Naive B cell (primary cell): ENCODE measurements at places on chromosomes 1 and 21. TPM values are rescaled to one million over a fixed set of nuclear protein-coding genes. Genes with fewer than 3 reads are reported as not detected.

KANK4 gene
- not detected for polyA plus RNA-seq

FCRL1 gene
- polyA plus RNA-seq, result 308 TPM

CFAP45 gene
- 0.41 TPM for polyA plus RNA-seq

OLIG2 gene
- not detected for polyA plus RNA-seq

DNA sequence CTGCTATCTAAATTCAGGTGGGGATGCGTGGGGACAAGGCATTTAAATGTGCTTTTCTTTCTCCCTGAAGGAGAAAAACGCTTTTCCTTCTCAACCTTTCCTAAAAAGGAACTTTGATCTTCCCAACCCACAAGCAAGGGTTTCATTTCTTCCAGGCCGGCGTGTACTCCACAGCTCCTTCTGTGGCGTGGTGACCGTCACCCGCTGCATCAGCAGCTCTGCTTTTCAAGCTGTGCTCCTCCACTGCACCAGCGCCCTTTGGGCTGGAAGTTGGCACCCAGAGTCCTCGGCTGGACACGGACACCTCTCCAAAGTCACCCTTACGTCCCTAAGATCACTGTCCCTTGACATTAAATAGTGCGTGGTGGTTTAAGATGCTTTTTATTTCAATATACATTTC, 54.3 kb downstream of the PEX14 start:
- DNase-seq, result no peak
- no peak overlapping the region for H3K27ac ChIP-seq
- H3K4me3 ChIP-seq, result no peak overlapping the region
- H3K36me3 ChIP-seq, result peaks cover 5% of the 10 kb centered on the region

DNA sequence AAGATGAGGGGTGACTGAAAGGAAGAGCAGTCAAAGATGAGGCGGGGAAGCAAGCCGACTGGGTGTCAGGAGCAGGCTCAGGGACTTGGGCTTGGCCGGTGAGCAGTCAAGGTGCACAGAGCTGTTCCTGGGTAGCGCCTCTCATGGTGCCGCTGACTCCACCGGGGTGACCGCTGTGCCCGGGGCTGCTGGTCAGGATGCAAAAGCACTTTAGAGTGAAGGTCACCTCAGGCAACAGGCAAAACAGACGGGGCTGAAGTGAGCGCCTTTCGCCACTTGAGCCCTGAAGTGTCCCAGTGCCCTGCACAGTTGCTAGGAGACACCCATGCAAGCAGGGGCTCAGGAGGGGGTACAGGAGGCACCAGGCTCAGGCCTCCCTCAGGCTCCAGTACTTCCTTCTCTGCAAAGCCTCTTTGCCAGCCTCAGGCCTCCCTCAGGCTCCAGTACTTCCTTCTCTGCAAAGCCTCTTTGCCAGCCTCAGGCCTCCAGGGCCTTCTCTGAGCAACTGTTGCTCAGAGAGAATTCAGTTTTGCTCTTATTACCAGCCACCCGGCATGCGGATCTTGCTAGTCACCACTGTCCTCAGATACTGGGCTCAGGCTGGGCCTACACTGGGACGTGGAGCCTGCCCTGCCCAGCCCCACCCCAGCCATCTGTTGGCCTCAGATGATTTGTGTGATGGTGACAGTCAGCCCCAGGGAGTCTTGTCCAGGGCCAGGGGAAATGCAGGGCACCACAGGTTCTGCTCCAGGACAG, 99.7 kb upstream of the IRF2BP2 start:
- DNase-seq, result no peak
- H3K27ac ChIP-seq, result no peak overlapping the region
- no peaks in the 10 kb centered on the region for H3K4me1 ChIP-seq
- H3K36me3 ChIP-seq, result no peaks in the 10 kb centered on the region
- no peaks in the 10 kb centered on the region for H3K27me3 ChIP-seq
- H3K4me3 ChIP-seq, result no peak overlapping the region

DNA sequence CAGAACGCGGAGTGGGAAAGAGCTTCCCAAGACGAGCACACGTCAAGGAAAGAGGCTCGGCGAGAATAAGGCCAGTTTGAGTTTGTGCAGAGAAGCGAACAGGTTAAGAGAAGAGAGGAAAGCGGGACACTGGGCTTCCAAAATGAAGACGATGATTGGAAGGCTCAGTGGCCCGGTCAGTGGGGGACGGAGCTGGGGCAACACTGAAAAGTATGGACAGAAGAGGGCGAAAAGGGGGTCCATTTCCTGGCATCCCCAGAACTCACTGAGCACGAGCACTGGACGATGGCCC, 258 bp downstream of the CCT3 start:
- peaks cover 33% of the 10 kb centered on the region for H3K4me1 ChIP-seq
- peak overlapping the region; percentile 98 for H3K27ac ChIP-seq
- no peaks in the 10 kb centered on the region for H3K27me3 ChIP-seq
- H3K4me3 ChIP-seq, result peak overlapping the region; percentile 99

GRCh38 chr1:6239950-6240768, 3.8 kb upstream of the HES3 start:
- no peak overlapping the region for H3K27ac ChIP-seq
- no peak overlapping the region for H3K4me3 ChIP-seq
- DNase-seq, result no peak
- H3K4me1 ChIP-seq, result peaks cover 14% of the 10 kb centered on the region
- H3K36me3 ChIP-seq, result peaks cover 8% of the 10 kb centered on the region
- H3K27me3 ChIP-seq, result peaks cover 59% of the 10 kb centered on the region

- peaks cover 24% of the 10 kb centered on the region for H3K4me1 ChIP-seq
- no peak overlapping the region for H3K4me3 ChIP-seq
- peak overlapping the region; percentile 15 for H3K27ac ChIP-seq
- no peaks in the 10 kb centered on the region for H3K27me3 ChIP-seq
- no peaks in the 10 kb centered on the region for H3K36me3 ChIP-seq
- DNase-seq, result no peak
Measured at GRCh38 chr1:54360165-54361005, 45.8 kb downstream of the SSBP3 start.

DNA sequence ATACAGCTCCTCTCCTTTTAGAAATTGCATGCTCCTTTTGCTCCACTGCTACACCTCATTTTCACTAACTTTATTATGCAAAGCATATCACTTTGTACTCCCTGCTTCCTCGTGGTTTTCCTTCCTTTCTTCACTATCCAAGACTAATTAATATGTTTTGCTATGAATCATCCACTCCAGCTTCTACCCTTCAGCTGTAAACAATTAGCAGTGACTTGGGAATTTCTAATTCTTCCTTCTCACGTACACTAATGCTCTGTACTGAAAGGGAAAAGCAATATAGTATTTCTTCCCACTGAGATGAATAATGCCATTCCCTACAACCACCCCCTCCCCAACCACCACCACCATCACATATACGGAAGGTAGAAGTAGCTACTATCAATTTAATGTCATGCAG, 1917.0 kb downstream of the MRPL39 start:
- H3K27ac ChIP-seq, result no peak overlapping the region
- DNase-seq, result no peak
- no peaks in the 10 kb centered on the region for H3K27me3 ChIP-seq
- H3K36me3 ChIP-seq, result no peaks in the 10 kb centered on the region
- peaks cover 4% of the 10 kb centered on the region for H3K4me1 ChIP-seq
- H3K4me3 ChIP-seq, result no peak overlapping the region

- H3K4me3 ChIP-seq, result no peak overlapping the region
- H3K27ac ChIP-seq, result no peak overlapping the region
- no peaks in the 10 kb centered on the region for H3K27me3 ChIP-seq
Measured at GRCh38 chr21:42840411-42841155, 38.8 kb downstream of the WDR4 start.

DNA sequence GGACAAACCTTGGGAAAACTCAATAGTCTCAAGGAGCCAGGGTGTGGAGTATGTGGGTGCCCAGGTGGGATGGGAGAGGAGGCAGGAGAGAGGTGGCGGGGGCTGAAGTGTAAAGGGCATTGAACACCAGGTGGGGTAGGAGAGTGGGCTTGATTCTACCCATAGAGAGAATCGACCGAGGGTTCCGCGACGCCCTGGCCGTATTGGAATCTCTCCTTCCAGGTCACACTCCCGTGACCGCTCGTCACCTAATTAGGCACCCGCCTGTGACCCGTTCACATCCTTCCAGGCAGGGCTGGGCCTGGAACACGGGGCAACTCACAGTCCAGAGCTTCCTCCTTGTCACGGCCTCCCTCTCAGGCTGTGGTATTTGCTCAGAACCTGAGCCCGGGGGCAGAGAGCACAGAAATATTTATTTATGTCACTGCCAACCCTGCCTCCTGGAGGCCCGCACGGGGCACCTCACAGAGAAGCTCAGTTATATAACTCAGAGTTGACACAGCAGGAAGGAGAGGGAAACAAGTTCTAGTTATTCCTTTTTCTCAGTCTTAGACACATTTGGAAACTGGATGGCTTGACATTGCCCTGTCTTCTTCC, 12.0 kb downstream of the NCMAP start:
- peaks cover 4% of the 10 kb centered on the region for H3K27me3 ChIP-seq
- no peak overlapping the region for H3K27ac ChIP-seq
- peaks cover 24% of the 10 kb centered on the region for H3K4me1 ChIP-seq
- DNase-seq, result no peak
- no peaks in the 10 kb centered on the region for H3K36me3 ChIP-seq

DNA sequence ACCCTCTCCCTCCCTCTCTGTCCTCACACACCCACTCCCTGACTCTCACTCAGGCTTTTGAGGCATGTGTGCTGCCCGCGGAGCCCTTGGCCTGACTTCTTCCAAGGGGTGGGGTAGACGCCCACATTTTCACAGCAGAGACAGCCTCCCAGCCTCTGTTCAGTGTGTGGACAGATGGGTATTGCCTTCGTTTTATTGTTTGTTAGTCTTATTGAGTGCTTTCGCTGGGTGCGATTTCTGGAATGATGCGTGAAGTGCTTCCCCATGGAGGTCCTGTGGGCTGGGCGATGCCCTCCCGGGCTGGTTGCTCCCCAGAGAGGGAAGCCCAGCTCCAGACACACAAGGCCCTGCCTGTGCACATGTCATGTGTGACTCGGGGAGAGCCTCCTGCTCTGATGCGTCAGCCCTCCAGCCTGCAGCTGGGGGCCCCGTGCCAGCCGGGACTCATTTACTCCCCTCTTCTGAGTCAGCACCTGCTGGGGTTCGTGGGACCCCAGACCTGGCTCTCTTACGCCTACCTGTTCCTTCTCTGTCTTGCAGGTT, 14.7 kb downstream of the PDXK start:
- no peaks in the 10 kb centered on the region for H3K36me3 ChIP-seq
- H3K4me3 ChIP-seq, result no peak overlapping the region
- DNase-seq, result no peak

DNA sequence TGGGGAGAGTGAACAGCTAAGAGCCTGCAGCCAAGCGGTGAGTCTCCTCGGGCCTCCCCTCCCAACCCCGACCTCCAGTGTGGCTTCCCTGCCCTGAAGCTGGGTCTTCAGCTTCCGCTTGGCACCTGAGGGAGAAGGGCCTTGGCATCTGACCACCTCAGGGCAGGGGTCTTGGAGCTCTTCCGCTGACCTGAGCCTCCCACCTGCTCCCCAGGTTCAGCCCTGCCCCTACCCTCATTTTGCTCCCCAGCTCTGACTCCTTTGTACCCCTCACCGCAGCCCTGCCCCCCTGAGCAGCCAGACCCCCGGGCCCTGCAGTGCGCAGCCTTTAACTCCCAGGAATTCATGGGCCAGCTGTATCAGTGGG, 4.9 kb downstream of the ADAMTSL4 start:
- H3K4me1 ChIP-seq, result peaks cover 25% of the 10 kb centered on the region
- H3K27ac ChIP-seq, result no peak overlapping the region
- H3K4me3 ChIP-seq, result no peak overlapping the region
- H3K36me3 ChIP-seq, result no peaks in the 10 kb centered on the region
